ENCODE measurements at places on chromosomes 1 and 21. TPM values are rescaled to one million over a fixed set of nuclear protein-coding genes. Genes with fewer than 3 reads are reported as not detected.

Gene C8B
- not detected for total RNA-seq

Gene FCRL1
- not detected for total RNA-seq

Gene CELA3A
- not detected for total RNA-seq

Gene HEYL
- 0.14 TPM for total RNA-seq

Gene TRNAU1AP
- 20.6 TPM for total RNA-seq

Gene S100A7A
- not detected for total RNA-seq

Gene SPRR3
- total RNA-seq, result not detected

Gene TFAP2E
- total RNA-seq, result 0.14 TPM

Gene OR6N1
- total RNA-seq, result not detected

Gene SYTL1
- total RNA-seq, result not detected

Gene NASP
- 114 TPM for total RNA-seq
